IPS DF 6.9 (cell line): ENCODE measurements at places on chromosomes 16 and 17.

DNA sequence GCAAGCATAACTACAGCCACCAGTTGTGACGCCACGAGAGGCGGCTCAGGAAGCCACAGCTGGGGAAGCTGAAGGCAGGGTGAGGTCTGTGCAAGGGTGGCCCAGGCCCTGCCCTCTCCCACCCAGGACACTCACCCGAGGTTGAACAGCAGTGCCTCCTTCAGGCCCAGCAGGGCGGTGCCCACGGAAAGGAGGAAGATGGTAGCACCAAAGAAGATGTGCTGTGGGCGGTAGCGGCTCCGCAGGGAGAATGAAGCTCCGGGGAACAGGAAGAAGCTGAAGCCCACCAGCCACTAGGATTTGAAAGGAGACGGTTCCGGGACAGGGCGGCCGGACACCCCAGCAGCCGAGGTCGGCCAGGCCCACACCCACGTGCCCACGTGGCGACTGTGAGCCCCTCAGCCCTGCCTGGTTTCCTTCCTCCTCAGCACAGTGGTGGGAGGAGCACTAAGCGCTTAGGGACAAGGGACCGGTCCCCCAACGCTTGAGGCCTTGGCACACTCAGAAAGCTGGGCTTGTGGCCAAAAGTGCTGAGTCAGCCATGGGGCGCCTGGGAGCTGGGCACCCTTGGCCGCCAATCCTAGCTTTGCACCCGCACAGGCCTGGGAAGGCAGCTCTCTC is 11.0 kb downstream of the CYB561 start:
- peaks cover 3% of the 10 kb centered on the region for H3K4me1 ChIP-seq
- H3K36me3 ChIP-seq, result peaks cover 3% of the 10 kb centered on the region; the same call in 1 of the 2 replicates
- H3K27ac ChIP-seq, result no peak overlapping the region
- no peak overlapping the region for H3K4me3 ChIP-seq
- H3K27me3 ChIP-seq, result no peaks in the 10 kb centered on the region

- no peak overlapping the region for H3K27ac ChIP-seq
- no peaks in the 10 kb centered on the region for H3K36me3 ChIP-seq
- peaks cover 1% of the 10 kb centered on the region; the same call in 1 of the 2 replicates for H3K4me1 ChIP-seq
- no peak for DNase-seq
- H3K4me3 ChIP-seq, result peak overlapping the region; percentile 65; the same call in 1 of the 2 replicates
Observed at GRCh38 chr16:10180771-10181163, 1.5 kb downstream of the GRIN2A start.

- H3K36me3 ChIP-seq, result no peaks in the 10 kb centered on the region
- peaks cover 19% of the 10 kb centered on the region for H3K4me1 ChIP-seq
- H3K27me3 ChIP-seq, result no peaks in the 10 kb centered on the region
- no peak overlapping the region for H3K27ac ChIP-seq
- peak overlapping the region; percentile 54; the same call in 1 of the 2 replicates for H3K4me3 ChIP-seq
- DNase-seq, result no peak
Observed at GRCh38 chr16:85611444-85612190, 1.5 kb upstream of the GSE1 start.

DNA sequence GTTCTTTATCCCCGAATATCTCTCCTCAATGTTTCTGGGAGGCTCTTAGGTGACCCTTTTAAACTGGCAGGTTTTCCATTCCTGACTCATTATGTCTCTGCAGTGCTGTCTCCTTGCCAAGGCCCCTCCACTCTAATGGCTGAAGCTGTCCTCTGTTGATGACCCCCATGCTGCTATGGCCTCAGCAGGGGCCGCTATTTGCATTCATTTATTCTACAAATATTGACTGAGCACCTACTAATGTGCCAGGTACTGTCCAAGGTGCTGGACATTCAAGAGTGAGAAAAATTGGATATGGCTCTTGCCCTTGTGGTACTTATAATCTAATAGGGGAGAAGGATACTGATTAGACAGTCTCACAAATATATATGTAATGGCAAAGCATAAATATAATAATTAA is 55.4 kb downstream of the GP2 start:
- no peak overlapping the region for H3K4me3 ChIP-seq
- H3K4me1 ChIP-seq, result peaks cover 1% of the 10 kb centered on the region; the same call in 1 of the 2 replicates
- H3K27ac ChIP-seq, result no peak overlapping the region
- H3K27me3 ChIP-seq, result no peaks in the 10 kb centered on the region
- no peak for DNase-seq
- no peaks in the 10 kb centered on the region for H3K36me3 ChIP-seq

DNA sequence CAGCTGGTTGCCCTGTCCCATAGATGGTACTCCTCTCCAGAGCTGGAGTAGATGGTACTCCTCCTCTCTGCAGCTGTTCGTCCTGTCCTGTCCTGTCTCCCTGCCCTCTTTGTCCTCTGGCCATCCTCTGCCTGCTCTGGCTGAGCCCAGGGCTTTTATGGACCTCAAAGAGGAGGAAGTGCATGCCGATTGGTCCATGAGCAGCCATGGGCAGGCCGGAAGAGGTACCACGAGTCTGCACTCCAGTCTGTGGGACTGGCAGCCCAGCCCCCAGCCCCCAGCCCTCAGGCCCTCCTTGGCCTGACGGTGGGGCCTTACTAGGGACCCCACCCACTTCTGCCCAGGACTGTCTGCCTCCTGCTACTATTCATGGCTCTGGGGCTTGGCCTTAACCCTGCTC is 27.0 kb downstream of the GNGT2 start:
- no peaks in the 10 kb centered on the region for H3K27me3 ChIP-seq
- no peak for DNase-seq
- H3K4me3 ChIP-seq, result no peak overlapping the region
